ENCODE measurements at places on chromosomes 3 and 15. TPM values are rescaled to one million over a fixed set of nuclear protein-coding genes. Genes with fewer than 3 reads are reported as not detected.

IGF2BP2 gene
- total RNA-seq, result 40.1 TPM

CCRL2 gene
- not detected for total RNA-seq

ISLR gene
- total RNA-seq, result 163 TPM

RLBP1 gene
- not detected for total RNA-seq

ACTRT3 gene
- 4.3 TPM for total RNA-seq

GOLGA6L2 gene
- not detected for total RNA-seq

Measured in fibroblast of the aortic adventitia (primary cell).